Neuronal stem cell (in vitro differentiated cells): ENCODE measurements at places on chromosomes 2 and 18.

GRCh38 chr2:187878112-187878511, 323.9 kb upstream of the TFPI start:
- H3K36me3 ChIP-seq: no peaks in the 10 kb centered on the region
- DNase-seq: no peak
- H3K27me3 ChIP-seq: no peaks in the 10 kb centered on the region
- H3K4me1 ChIP-seq: no peaks in the 10 kb centered on the region
- H3K4me3 ChIP-seq: no peak overlapping the region
- H3K27ac ChIP-seq: no peak overlapping the region

GRCh38 chr2:97355176-97355575, 234.5 kb downstream of the ANKRD36B start:
- H3K4me1 ChIP-seq: no peaks in the 10 kb centered on the region
- no peak for DNase-seq
- no peak overlapping the region for H3K4me3 ChIP-seq
- no peaks in the 10 kb centered on the region for H3K36me3 ChIP-seq
- peaks cover 5% of the 10 kb centered on the region for H3K27me3 ChIP-seq
- no peak overlapping the region for H3K27ac ChIP-seq

DNA sequence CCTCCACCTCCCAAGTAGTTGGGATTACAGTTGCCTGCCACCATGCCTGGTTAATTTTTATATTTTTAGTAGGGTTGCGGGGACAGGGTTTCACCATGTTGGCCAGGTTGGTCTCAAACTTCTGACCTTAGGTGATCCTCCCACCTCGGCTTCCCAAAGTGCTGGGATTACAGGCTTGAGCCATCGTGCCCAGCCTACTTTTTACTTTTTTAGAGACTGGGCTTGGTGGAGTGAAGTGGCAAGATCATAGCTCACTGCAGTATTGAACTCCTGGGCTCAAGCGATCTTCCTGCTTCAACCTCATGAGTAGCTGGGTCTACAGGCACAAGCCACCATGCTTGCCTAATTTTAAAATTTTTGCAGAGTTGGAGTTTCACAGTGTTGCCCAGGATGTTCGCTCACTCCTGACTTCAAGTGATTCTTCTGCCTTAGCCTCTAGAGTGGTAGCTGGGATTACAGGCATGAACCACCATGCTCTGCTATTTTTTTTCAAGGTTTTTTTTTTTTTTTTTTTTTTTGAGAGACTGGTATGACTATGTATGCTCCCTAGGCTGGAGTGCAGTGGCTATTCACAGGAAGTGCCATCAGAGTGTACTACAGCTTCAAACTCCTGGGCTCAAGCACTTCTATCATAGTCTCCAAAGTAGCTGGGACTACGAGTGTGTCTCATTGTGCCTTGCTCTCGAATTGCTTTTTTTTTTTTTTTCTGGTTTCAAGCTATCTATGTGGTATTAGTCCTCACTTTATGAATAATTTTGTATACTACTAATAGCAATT, 11.9 kb downstream of the MSH2 start:
- H3K36me3 ChIP-seq: peaks cover 99% of the 10 kb centered on the region
- no peaks in the 10 kb centered on the region for H3K4me1 ChIP-seq
- DNase-seq: no peak
- H3K4me3 ChIP-seq: no peak overlapping the region

DNA sequence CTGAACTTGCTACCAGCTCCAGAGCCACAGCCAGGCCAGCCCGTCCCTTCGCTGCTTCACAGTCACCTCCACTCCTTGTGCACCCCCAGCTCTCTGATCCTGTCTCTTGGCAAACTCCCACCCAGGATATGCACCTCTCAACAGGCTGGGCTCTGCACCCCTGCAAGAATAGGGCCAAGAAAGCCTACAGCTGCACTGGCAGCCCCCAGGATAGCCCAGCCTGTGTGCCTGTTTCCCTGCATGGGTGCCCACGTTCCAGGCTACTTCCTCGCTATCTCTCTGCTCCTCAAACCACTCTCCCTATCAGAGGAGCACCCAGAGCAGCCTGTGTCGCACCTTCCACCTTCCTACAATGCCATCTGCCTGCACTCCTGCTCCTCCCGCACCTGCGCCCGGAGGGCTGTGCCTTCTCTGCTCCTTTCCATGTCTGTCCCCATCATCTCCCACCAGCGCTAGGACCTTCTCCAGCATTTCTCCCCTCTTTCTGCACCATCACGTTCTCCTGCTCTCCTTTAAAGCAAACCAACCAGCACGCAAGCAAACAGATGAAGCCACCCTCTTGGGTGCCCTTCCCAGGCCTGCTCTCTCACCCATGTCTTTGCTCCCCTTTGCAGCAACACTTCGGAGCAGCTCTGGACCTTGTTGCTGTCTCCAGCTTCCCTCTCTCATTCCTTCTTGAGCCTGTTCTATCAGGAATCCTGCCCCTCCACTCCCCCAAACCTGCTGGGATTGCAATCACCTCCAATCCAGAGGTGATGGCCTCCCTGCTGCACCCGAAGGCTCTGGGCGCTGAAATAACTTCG, 313.2 kb upstream of the HS6ST1 start:
- H3K4me3 ChIP-seq: no peak overlapping the region
- no peak for DNase-seq
- no peak overlapping the region for H3K27ac ChIP-seq
